Colonic mucosa (tissue), 4 donors: ENCODE measurements at places on chromosomes 4 and X.
A peak's percentile ranks its signal among the peaks of the same experiment; 100 is the strongest.

GRCh38 chr4:84995386-84995785, 28.9 kb upstream of the WDFY3 start:
- no peak for DNase-seq

DNA sequence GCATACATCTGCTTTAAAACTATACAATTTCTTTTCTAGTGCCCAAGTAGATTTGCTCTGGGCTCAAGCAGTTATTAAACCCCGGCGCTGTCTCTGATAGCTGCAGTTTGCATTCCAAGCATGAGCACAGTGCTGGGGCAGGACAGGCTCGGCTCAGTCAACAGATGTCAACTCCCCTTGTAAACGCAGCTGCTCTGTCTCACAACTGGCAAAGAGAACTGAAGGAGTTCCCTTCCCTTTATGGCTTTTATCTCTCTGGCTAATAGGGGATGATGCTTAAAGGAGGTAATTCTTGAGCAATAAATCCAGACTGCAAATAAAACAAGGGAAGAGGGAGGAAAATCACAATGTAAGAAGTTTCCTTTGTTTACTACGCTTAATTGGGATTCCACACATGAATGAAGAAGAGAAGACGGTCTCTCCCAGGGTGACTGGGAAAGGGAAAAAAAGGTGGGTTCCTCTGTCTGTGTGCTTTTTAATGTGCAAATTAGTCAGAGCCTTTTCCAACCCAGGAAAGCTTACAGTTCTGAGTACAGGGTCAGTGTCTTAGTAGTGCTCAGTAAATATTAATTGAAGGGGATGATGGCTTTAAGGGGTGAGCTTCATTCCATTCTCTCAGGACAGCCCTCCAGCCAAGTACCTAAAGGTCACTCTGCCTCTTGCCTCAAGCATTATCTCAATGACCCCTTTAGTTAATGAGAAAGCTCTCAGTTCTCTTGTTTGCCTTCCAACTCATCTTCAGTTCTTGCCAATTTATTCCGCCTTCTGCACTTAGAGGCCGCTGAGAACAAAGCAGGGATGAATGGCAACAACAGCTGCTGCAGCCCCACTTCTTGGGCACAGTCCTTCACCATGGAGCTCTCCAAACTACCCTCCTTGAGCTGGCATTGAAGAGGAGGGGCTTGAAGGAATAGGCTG, 155.7 kb upstream of the JADE1 start:
- peak; percentile 47 for DNase-seq

DNA sequence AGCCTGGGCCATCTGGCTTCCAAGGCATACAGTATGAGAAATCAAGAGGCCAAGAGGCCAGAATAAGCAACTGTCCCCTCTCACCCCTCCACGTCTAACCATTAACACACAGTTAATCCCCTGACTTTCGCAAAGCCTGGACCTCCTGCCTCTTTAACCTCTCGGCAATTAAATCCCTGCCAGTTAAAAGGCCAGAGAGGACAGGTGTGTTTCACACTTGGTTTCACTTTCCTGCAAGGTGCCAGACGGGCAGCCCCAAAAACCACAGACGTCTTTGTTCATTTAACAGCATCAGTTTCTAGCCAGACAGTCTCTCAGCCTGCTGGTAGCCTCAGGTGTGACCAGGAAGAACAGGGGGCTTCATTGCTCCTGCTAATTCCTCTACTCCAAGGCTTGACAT, 91.1 kb upstream of the KIT start:
- DNase-seq: no peak

DNA sequence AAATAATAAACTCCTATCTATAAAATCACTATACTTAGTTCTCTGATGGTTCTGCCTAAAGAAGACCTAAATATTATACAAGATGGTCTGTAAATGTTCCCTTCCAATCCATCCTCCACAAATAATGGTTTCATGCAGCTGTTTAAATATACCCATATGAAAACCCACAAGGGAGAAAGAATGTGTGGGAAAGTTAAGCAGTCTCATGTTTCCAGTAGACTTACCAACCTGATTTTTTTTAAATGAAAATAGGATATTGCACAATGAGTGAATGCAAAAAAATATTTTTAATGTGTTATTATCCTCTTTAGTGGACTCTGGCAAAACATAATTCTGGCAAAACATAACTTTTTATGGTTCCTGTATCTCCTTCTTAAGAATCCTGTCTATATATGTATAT, 23.3 kb downstream of the CAMK2D start:
- no peak for DNase-seq

GRCh38 chrX:132855780-132856341, 102.6 kb downstream of the HS6ST2 start:
- DNase-seq: peak; percentile 21

- DNase-seq: no peak
Observed at GRCh38 chrX:9158611-9159010, 124.7 kb upstream of the FAM9B start.
